T-helper 2 cell treated with Interferon-gamma antibody and Interleukin-4, amounts not matched to agents 5 μg/mL and 100 μg/mL, for 36 hours (primary cell): ENCODE measurements at places on chromosomes 13 and 19.

DNA sequence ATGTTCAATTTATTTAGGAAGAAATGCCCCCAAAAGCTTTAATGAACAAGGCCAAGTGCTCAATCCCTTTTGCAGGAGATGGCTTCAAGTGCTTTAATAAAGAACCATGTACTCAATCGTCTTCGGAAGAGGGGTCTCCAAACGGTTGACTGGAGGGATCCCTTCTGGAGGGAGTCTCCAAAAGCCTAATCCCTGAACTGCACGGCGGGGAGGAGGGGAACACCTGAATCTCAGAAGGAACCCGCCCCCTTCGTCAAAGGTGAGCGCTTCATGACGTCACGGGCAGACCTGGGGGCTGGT lies 505 bp downstream of the PAF1 start:
- DNase-seq: peak; percentile 63

DNA sequence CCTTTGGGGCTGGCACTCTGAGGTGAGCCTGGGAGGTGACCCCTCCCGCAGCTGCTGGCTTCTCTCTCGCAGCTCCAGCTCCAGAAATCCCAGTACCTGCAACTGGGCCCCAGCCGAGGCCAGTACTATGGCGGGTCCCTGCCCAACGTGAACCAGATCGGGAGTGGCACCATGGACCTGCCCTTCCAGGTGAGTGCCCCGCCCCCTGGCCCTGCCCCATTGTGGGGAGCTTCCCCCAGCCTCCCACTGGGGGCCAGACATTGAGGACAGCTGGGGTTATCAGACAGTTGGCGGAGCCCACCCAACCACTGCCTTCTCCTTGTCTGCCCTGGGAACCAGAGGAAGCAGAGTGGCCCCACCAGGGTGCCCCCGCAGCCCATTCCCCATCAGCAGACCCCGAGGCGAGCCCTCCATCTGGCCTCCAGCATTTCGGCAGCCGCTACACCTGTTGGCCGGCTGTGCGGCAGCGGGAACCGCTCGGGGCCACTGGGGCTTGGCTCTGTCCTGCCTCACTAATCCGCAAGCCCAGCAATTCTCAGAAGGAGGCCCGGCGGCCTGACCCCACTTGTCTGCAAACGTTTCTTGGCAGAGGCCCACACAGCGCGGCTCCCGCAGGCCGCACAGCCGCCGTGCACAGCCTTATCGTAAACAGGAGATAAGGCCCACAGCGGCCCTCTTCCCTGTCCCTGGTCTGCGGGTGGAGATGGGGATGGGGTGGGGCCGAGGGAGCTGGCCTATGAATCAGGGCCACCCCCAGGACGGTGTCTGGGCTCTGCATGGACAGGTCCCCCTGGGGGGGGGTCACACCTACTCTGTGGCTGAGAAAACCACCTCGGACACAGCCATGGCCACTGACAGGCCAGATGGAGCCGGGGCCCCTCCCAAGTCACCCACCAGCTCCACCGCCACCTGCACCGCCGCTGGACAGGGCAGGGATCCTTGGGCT lies 48.0 kb downstream of the COMP start:
- DNase-seq: no peak

DNA sequence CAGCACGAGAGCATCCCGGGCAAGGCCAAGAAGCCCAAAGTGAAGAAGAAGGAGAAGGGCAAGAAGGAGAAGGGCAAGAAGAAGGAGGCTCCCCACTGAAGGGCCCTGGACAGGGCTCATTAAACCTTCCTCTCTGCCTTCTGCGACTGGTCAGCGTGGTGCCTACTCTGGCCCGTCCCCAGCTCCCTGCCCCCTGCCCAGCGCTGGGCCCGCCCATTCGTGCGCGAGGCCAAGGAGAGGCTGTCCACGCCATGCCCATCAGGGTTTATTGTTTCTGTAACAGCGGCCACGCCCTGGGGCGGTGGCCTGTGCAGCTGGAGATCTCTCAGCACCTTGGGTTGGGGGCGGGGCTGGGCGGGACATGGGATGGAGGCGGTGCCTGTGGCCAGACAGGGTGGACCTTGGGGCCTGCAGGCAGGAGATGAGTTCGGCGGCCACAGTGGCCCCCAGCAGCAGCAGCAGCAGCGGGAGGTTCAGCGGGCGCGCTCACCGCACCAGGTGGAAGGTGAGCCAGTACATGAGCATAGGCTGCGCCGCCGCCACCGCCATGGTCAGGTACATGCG lies 897 bp downstream of the C19orf33 start:
- DNase-seq: no peak

DNA sequence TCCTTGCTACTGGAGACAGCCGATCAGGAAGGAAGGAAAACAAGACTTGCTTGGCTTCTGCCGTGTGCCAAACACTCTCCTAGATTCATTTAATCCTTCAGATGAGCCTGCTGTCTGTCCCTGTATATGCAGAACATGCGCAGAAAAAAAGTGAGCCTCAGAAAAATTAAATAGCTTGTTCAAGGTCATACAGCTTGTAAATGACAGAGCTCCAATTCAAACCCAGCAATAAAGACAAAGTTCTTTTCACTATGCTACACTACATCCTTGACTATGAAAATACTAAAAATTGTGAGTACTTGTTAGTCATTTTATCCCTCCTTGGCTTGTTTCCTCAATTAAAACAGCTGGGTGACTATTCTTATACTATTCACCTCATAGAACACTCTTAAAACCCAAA lies 121.4 kb downstream of the KCNRG start:
- no peak for DNase-seq

DNA sequence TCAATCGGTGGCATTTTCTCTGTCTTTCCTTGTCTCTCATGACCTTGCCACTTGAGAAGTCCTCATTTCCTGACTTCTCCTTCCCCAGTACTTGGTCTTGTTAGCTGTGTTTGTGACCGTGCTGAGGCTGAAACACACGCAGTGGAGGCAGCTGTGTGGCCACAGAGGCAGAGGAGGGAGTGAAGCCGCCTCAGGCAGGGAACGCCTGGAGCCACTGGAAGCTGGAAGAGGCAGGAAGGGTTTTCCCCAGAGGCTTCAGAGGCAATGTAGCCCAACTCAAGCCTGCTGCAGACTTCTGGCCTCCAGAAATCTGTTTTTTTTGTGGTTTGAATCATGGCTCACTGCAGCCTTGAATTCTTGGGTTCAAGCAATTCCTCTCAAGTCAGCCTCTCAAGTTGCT lies 29.2 kb upstream of the ARGLU1 start:
- no peak for DNase-seq

GRCh38 chr13:29454931-29455481 lies 140.5 kb downstream of the SLC7A1 start:
- DNase-seq: no peak

DNA sequence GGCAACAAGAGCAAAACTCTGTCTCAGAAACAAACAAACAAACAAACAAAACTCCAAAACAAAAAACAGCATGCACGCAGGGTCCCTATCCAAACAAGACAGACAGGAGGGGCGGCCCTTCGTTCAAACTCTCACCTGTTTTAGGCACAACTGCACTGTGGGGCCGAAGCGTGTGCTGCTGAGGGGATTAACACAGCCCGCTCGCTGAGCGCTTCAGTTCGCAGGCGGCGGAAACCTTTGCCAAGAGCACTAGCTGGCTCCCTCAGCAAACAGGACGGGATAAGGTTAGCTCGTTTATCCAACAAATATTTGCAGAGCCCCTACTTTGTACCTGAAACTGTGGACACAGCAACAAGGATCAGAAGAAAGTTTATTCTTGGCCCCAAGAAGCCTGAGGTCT lies 1.6 kb upstream of the ADPRHL1 start:
- DNase-seq: no peak
